ENCODE measurements at places on chromosomes 12 and 14.

DNA sequence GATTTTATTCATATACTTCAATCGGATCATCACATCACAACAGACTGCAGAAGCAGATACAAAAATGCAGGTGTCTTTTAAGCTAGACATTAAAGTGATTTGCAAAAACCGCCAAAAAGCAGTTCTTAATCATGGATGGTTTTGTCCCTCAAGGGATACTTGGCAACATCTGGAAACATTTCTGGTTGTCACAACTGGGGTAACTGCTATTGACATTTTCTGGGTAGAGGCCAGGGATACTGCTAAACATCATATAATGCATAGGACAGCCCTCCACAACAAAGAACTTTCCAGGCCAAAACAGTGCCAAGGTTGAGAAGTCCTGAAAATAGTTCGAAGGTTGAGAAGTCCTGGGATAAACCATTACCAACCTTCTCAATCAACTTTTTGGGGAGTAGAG lies 101.8 kb upstream of the BBS10 start:
- no peaks in the 10 kb centered on the region for H3K36me3 ChIP-seq
- no peak for DNase-seq
- no peak overlapping the region for H3K27ac ChIP-seq
- H3K4me1 ChIP-seq, result no peaks in the 10 kb centered on the region
- no peak overlapping the region for H3K4me3 ChIP-seq

- no peaks in the 10 kb centered on the region for H3K36me3 ChIP-seq
- no peak overlapping the region for H3K4me3 ChIP-seq
- DNase-seq, result no peak
- no peaks in the 10 kb centered on the region for H3K4me1 ChIP-seq
These were observed 48.6 kb downstream of the PCNX1 start for GRCh38 chr14:70955543-70956480.

GRCh38 chr12:91364471-91365184 lies 182.0 kb upstream of the DCN start:
- no peaks in the 10 kb centered on the region for H3K4me1 ChIP-seq
- no peak overlapping the region for H3K27ac ChIP-seq
- no peak overlapping the region for H3K4me3 ChIP-seq
- no peaks in the 10 kb centered on the region for H3K36me3 ChIP-seq
- H3K27me3 ChIP-seq, result no peaks in the 10 kb centered on the region

DNA sequence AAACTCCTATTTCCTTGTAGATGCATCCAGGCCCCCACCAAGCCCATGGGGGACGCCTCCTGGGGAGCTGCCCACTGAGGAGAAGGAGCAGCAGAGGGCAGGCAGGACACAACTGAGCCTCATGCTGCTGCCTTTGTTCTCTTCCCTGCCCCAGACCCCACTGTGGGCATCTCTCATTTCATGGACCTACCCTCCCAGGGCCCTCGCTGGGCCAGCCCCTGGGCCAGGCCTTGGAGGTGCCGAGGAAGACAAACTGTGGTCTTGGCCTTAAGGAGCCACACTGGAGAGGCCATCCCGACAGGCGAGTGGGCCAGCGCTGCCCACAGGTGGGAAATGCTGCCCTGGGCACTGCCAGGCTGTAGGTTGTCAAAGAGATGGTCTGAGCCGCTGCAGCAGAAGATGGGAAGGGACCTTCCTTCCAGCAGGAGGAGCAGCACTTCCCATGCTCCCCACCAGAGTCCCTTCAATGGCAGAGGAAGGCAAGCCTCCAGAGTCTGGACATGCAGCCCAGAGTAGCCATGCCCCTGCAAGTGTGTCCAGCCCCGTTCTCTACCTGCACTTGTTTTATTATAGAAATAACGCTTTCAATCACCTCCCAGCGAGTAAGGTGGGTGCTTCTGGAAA lies 147.4 kb downstream of the BCL11B start:
- H3K27ac ChIP-seq, result no peak overlapping the region
- H3K4me3 ChIP-seq, result no peak overlapping the region
- H3K36me3 ChIP-seq, result no peaks in the 10 kb centered on the region
- no peaks in the 10 kb centered on the region for H3K27me3 ChIP-seq
- peaks cover 1% of the 10 kb centered on the region for H3K4me1 ChIP-seq

DNA sequence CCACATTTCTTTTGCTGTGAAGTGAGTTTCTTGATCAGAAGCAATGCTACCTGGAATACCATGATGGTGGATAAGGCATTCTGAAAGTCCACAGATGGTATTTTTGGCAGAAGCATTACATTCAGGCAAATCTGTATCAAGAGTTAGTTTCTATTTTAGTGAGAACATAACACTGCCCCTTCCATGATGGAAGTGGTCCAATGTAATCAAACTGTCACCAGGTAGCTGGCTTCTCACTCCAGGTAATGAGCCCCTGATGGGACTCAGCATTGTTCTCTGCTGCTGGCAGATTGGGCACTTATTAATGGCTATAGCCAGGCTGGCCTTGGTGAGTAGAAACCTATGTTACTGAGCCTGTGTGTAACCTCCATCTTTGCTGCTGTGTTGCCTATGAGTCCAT lies 80.7 kb downstream of the KCNA5 start:
- H3K27me3 ChIP-seq, result no peaks in the 10 kb centered on the region
- H3K4me3 ChIP-seq, result no peak overlapping the region
- H3K4me1 ChIP-seq, result no peaks in the 10 kb centered on the region
- H3K36me3 ChIP-seq, result no peaks in the 10 kb centered on the region
- H3K27ac ChIP-seq, result no peak overlapping the region

- no peaks in the 10 kb centered on the region for H3K36me3 ChIP-seq
- H3K27ac ChIP-seq, result no peak overlapping the region
These were observed 36.4 kb downstream of the CPNE8 start for GRCh38 chr12:38869036-38869435.

DNA sequence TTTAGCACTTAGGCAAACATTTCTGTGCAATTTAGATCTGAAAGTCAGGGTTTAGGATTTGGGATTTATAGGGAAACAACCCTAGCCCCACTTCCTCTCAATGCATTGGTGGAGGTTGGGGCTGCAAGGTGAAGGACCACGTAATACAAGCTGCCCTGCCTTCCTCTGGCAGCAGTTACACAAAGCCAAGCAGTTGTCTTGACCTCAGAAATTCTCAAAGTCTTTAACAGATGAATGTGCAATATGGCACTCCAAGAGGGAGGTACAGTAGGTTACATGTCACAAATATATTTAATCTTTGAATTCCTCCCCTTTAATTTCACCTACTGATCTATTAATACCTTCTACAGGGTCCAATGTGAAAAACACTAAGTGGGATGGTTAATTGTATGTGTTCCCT lies 23.9 kb downstream of the IFNG-AS1 start:
- H3K4me1 ChIP-seq, result no peaks in the 10 kb centered on the region
- H3K27ac ChIP-seq, result no peak overlapping the region
- H3K4me3 ChIP-seq, result no peak overlapping the region
- H3K27me3 ChIP-seq, result no peaks in the 10 kb centered on the region

DNA sequence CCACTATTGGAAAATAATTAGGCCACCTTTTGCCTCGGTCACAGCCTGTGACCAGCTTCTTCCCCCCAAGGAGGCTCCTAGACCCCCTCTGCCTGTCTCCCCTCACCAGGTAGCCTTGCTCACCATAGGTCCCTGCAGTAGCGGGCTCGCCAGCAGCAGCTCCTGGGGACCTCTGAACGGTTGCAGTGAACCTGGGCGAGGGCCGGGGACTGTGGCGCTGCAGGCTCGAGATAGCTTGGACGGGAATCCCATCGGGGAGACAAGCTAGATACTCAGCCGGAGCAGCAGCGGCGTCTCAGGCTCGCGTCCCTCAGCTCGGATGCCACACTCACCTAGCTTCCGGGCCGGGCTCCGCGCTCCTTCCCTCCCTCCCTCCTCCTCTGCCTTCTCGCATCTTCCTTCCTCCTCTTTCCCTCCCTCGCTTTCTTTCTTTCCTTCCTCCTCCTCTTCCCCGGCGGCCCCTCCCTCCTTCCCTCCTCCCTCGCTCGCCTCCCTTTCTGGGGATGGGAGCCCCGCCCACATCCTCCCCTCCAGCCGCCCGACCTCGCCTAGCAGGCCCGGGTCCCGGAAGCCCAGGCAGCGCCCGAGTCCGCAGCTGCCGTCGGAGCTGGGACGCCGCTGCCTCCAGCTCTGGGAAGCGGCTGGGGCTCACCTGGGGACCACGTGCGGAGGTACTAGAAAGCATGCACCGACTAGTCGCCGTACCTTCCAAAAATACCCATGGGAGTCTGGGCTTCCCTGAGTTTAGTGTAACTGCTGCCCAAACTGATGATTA lies at the start of gene BMP4:
BMP4 (minus strand) TSS at position 399 of the 775 bp plus-strand sequence. CDS start 4,603 bp downstream, outside the sequence.
- H3K27ac ChIP-seq, result no peak within 1 kb of the TSS
- peaks cover 13% of the 10 kb centered on the region for H3K27me3 ChIP-seq
- peak within 1 kb of the TSS; percentile 86 for H3K4me3 ChIP-seq
- peak; percentile 81 for DNase-seq
- H3K36me3 ChIP-seq, result no peaks in the 10 kb centered on the region
- H3K4me1 ChIP-seq, result 0 out of 2 replicates have a peak, but pooled peaks cover 3% of the 10 kb centered on the region

DNA sequence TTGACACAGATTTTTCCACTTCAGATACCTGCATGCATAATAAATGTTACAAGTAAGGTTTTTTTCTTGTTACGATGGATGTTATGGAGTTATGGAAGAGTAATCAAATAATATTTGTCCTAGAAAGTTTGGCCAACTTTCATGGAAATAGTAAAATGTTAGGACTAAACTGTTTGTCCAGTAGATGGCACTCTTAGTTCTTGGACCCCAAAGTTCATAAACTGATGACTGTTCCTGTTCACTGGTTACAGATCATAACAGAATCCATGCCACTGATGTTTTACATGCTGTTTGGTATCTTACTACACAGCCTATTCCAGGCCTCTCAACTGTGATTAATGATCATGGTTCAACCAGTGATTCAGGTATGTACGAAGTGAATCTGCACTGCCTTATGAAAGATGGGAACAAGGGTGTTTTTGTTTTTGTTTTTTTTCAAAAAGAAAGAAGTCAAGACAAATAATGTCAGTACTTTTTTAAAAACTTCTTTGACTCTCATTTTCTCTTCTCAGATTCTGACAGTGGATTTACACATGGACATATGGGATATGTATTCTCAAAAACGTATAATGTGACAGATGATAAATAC lies 48.8 kb upstream of the SLCO1C1 start:
- H3K27ac ChIP-seq, result no peak overlapping the region
- DNase-seq, result no peak
- H3K36me3 ChIP-seq, result no peaks in the 10 kb centered on the region
- no peaks in the 10 kb centered on the region for H3K27me3 ChIP-seq

- no peak overlapping the region for H3K4me3 ChIP-seq
- DNase-seq, result no peak
- no peak overlapping the region for H3K27ac ChIP-seq
- no peaks in the 10 kb centered on the region for H3K36me3 ChIP-seq
- no peaks in the 10 kb centered on the region for H3K27me3 ChIP-seq
These were observed 18.0 kb upstream of the BEGAIN start for GRCh38 chr14:100605230-100605629.

- no peaks in the 10 kb centered on the region for H3K27me3 ChIP-seq
- H3K36me3 ChIP-seq, result no peaks in the 10 kb centered on the region
- no peak overlapping the region for H3K4me3 ChIP-seq
- DNase-seq, result no peak
These were observed 34.7 kb upstream of the NRXN3 start for GRCh38 chr14:78135450-78135891.

DNA sequence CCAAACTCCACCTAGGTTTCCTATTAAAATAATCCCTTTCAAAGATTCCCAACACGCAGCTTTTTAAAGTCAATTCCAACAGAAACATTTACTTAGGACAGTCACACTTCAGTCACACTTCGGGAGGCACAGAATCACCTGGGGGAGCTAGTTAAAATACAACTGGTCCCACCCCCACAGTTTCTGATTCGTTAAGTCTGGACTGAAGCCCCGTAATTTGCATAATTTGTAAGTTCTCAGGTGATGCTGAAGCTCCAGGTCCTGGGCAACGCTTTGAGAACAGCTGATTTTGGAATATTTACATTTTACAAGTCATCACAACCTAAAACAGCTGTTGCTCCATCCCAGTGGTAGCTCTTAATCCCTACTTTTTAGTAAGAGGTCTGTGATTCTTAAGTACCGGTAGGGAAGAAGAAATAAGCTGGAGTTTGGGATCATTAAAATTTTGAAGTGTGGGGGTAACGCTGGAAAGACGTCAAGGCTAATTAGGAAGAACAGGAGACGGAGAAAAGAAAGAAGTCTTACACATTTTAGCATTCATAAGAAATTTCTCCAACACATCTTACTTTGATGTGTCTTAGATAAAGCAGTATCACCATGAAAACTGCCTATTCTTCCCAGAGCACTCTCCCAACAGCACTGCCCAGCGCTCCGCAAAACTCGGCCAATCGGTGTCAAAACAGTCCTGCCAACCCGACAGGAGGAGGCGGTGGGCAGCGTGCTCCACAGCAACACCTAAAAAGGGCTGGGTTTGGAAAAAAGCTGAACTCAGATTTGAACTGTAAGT lies 1.1 kb downstream of the IPO8 start:
- H3K4me3 ChIP-seq, result peak overlapping the region; percentile 91
- no peak for DNase-seq
- no peaks in the 10 kb centered on the region for H3K27me3 ChIP-seq
- no peaks in the 10 kb centered on the region for H3K36me3 ChIP-seq
- H3K27ac ChIP-seq, result no peak overlapping the region
- H3K4me1 ChIP-seq, result no peaks in the 10 kb centered on the region

- H3K27me3 ChIP-seq, result no peaks in the 10 kb centered on the region
- no peak for DNase-seq
- no peak overlapping the region for H3K4me3 ChIP-seq
These were observed 20.7 kb downstream of the CPNE8 start for GRCh38 chr12:38884666-38885065.

GRCh38 chr14:32933629-32934072 lies 5.0 kb upstream of the NPAS3 start:
- H3K4me1 ChIP-seq, result peaks cover 3% of the 10 kb centered on the region
- no peaks in the 10 kb centered on the region for H3K36me3 ChIP-seq
- H3K27ac ChIP-seq, result no peak overlapping the region
- H3K27me3 ChIP-seq, result peaks cover 73% of the 10 kb centered on the region
- no peak for DNase-seq

GRCh38 chr14:76917158-76917596 lies 91.0 kb downstream of the LRRC74A start:
- H3K4me3 ChIP-seq, result no peak overlapping the region
- no peaks in the 10 kb centered on the region for H3K36me3 ChIP-seq
- no peaks in the 10 kb centered on the region for H3K27me3 ChIP-seq

- no peaks in the 10 kb centered on the region for H3K4me1 ChIP-seq
- no peaks in the 10 kb centered on the region for H3K36me3 ChIP-seq
- no peaks in the 10 kb centered on the region for H3K27me3 ChIP-seq
- no peak overlapping the region for H3K27ac ChIP-seq
- no peak overlapping the region for H3K4me3 ChIP-seq
These were observed 170.6 kb downstream of the SLC2A13 start for GRCh38 chr12:39935275-39935674.

- no peak overlapping the region for H3K27ac ChIP-seq
- DNase-seq, result no peak
- no peaks in the 10 kb centered on the region for H3K36me3 ChIP-seq
These were observed 30.8 kb downstream of the TTC7B start for GRCh38 chr14:90785471-90785870.

GRCh38 chr12:1829306-1829900 lies 9.0 kb downstream of the LRTM2 start:
- no peaks in the 10 kb centered on the region for H3K36me3 ChIP-seq
- peaks cover 7% of the 10 kb centered on the region for H3K4me1 ChIP-seq
- H3K27me3 ChIP-seq, result peaks cover 5% of the 10 kb centered on the region
- H3K4me3 ChIP-seq, result no peak overlapping the region

DNA sequence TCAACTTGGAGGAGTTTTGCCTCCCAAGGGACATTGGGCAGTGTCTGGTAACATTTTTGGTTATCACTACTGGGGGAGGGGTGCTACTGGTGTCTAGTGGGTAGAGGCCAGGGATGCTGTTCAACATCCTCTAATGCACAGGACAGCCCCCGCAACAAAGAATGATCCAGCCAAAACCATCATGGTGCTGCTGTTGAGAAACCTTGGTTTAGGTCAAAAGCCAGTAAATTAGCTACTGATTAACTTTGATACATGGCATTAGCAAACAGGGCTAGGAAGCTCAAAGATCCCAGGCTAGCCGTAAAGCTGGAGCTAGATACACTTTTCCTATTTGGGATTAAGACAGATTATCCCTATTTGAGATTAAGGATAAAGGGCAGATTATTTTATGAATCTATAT lies 8.8 kb downstream of the ALKBH2 start:
- no peak overlapping the region for H3K27ac ChIP-seq
- H3K4me3 ChIP-seq, result no peak overlapping the region
- no peaks in the 10 kb centered on the region for H3K36me3 ChIP-seq
- DNase-seq, result no peak
